ENCODE measurements at places on chromosomes 3 and 15.

DNA sequence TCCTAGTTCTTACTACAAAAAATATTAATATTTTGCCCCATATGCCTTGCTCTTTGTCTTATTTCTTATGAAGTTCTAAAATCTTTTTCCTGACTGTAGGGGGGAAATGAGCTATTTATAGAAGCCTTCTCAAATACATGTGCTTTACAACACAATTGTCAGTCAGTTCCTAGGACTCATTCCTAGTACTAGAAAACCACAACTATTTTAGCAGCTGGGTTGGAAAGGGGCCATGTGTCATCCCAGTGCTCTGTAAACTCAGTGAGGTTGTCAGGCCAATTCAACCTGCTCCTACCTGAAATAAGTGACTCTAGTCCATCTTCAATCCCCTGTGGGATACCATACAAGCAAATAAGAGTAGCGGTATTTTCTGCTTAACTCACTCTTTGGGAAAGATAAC is 153.8 kb downstream of the ULK4 start:
- no peak for DNase-seq

DNA sequence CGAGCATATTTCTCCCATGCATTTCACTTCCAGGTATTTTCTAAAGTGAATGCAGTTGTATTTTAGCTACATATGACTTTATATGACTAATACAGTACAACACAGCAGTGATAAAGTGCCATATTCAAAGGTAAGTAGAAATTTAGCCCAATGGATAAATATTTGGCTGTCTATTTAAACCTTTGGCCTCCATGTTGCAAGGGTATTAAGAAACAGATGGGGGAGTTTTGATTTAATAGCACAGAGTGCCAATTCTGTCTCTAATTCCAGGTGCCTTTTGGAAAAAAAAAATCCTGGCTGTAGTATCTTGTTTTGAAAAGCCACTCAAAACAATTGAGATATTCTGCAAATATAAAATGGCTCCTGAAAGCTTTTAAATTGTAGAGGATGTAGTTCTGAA is 44.9 kb upstream of the SGO1 start:
- DNase-seq, result no peak

GRCh38 chr15:52651114-52651513 is 28.1 kb downstream of the ATOSA start:
- DNase-seq, result no peak

- DNase-seq, result peak; percentile 50
Observed at GRCh38 chr15:31080591-31081014, 20.9 kb downstream of the TRPM1 start.

DNA sequence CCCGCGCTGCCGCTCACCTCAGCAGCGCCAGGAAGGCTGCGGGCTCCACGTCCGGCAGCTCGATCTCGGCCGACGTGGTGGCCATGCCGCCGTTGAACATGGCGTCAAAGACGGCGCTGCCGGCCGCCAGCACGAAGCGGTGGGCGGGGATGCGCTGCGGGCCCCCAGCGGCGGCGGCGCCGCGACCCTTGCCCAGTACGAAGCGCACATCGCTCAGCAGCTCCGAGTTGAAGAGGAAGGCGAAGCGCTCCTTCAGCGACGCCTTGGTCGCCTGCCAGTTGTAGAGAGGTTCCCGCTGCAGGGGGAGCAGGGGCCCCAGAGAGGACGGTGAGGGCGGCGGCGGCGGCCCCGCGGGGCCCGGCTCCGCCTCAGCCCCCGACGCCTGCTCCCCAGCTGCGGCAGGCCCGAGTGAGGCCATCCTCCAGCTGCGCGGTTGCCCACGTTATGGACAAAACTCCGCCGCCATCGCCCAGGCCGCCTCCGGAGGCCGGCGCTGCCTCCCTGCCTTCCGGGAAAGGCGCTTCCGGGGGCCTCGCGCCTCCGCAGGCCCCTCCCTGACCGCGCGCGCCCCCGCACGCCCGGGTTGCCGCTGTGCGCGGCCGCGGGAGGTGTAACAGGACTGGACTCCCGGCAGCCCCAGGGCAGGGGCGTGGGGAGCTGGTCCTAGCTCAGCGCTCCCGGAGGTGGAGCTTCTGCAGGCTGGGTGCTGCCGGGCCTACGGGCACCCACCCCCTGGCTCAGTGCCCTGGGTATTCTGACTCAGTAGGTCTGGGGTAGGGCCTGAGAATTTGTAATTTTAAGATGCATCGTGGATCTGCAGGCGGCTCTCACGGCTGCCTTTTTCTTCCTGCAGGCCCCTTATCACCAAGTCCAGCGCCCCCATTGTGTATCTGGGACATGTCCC is at the start of gene BTBD1:
BTBD1 (minus strand) TSS at position 519 of the 904 bp plus-strand sequence; CDS start at position 418, 101 bp downstream.
- peak; percentile 53 for DNase-seq

DNA sequence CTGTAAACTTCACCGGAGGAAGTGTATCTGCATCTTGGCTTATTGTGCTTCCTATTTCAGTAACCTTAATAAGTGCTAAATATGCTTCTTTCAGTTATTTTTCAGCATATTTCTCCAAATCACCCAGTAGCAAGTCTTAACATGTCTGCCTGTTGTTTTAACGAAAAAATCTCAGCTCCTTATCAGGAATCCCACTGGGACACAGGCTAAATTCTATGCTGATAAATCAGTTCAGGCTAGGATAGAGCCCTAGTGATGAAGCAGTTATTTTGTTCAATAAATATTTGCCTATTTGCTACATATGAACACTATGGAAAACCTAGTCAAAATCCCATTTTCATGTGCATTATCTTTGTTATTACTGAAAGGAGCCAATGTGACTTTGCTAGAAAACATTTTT is 8.2 kb upstream of the MITF start:
- no peak for DNase-seq

- DNase-seq, result no peak
Observed at GRCh38 chr15:65210770-65211481, at the start of gene CILP. TSS of gene CILP (minus strand) at chr15:65211473. CDS start at chr15:65209755, 1,718 bp downstream.

DNA sequence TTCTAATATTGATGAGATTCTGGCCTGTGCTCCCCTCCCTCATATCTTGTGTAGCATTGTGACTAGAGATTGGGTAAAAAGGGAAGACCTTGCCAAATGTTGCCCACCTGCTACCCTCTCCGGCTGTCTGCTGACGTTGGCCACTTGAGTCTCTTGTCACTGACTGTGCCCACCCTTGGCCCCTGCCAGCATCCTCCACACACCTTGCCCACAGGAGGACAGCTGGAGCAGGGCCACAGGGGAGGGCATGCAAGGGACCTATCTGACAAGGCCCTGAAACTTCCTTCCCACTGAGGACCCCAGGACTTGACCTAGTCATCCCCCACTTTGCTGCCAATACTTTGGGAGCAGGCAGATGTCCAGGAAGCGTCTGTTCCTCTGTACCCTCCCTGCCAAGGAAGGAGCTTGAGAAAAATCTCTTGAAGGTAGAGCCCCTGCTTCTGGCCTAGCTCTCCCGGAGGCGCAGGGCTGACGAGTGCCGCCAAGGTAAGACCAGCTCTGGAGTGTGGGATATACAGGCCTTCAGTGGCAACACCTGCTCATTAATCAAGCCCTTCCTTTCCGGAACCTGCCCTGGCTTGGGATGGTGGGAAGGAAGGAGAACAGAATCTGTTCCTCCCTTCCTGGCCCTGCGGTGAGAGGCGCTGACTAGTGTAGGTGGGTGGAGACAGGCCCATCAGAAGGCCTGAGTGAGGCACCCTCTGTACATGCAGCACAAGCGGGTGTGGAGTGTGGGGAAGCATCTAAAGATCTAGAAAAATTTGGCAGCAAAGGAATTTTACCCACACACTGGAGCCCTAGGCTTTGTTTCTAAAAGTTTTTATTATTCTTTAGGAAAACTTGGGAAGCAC is 4.9 kb upstream of the PAK6 start:
- DNase-seq, result no peak

- no peak for DNase-seq
Observed at GRCh38 chr3:70094197-70094596, 94.7 kb downstream of the SAMMSON start.

DNA sequence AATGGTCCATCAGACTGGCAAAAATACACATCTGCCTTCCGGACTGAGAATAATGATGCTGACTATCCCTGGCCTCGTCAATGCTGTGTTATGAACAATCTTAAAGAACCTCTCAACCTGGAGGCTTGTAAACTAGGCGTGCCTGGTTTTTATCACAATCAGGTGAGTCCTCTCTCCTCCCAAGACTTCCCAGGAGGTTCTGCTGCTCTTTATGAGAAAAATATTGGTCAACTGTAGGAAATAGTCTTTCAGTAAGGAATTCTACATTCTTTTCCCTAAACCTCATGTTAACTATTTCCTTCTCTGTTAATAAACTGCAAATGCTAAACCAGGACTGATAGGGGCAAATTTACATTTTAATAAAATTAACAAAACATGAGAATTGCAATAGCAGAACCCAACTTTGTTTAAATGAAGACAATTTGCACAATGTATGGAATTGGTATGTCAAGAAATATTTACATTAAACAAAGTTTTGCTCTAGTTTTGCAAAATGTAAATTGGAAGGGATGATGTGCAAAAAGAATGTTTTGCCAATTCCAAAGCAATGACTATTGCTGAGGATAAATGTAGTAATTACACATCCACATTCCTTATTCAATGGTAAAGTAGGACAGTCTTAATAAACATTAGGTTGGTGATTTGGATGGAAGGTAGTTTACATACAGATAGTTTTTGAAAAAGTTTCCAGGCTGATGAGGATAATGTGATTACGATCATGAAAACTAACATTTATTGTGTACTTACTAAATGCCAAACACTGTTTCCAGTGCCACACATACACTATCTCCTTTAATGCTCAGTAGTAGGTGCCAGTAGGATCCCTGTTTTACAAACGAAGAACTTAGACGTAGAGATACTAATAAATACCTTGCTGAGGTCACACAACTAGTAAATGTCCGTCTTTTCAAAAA is 21.1 kb downstream of the UPK1B start:
- DNase-seq, result no peak

DNA sequence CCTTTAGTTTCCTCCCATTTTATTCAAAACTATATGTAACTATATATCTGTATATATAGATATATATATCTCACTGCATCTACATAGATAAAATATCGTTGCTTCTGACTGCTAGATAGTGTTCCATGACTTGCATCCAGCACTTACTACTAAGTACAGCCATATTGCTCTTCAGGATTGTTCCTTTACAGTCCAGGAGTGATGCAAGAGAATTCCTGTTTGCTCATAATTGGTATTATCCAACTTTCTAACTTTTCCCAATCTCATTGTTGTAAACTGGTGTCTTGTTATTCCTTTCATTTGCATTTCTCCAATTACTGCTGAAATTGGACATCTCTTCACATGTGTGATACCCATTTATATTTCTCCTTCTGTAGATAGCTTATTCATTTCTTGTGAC is 99.8 kb upstream of the STRIT1 start:
- DNase-seq, result no peak

DNA sequence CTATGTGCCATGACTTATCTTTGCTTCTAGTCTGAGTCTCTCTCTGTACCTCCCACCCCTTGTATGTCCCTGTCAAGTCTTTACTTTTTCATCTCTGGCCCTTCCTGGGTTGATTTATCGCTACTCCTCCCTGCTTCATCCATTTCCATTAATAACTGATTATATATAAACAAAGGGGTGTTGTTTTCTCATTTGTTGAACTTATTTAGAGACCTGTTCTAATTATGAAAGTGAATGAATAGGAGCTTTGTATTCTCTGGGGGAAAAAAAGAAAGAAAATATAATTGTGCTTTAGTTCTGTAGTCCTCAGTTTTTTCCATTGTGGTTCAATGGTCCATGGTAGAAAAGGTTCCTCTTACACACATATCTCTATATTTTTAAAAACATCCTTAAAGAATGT is 328.9 kb upstream of the PPP2R3A start:
- DNase-seq, result no peak

- no peak for DNase-seq
Observed at GRCh38 chr3:172868582-172869200, 118.2 kb downstream of the ECT2 start.

GRCh38 chr3:143830063-143830462 is 18.2 kb downstream of the SLC9A9 start:
- DNase-seq, result no peak
